ENCODE measurements at places on chromosomes 2 and 18.

DNA sequence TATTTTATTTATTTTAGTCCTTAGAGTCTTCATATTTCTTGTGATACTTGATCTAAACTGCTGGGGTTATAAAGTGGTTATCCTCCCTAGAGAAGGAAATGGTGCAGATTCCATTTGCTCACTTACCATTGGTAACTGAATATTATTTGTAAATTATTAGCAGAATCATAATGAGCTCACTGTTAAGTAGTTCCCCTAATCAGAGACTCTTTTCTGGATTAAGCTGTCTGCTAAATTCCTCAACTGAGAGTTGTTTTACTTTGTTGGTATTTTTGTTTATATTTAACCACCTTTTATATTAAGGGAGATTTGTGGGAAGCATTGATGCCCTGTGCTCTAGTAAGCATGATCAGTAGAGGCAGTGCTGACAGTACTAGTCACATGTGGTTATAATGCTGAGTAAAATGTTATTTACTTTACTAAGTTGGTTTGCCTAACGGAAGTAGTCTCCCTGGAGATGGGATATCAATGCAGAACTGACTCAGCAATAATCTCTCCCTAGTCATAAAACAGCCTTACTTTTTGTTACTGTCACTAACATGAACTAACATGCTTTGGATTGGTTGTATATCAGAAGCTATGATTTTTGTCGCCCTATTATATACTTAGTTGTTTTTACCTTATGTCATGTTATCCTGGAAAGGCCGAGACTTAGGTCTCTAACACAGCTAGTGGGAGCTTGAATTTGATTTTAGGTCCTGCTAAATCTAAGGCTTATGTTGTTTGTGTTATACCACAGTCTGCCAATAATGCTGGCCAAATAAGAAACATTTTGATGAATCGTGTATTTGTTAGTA, 166.7 kb downstream of the MCFD2 start:
- peak; percentile 22 for DNase-seq

DNA sequence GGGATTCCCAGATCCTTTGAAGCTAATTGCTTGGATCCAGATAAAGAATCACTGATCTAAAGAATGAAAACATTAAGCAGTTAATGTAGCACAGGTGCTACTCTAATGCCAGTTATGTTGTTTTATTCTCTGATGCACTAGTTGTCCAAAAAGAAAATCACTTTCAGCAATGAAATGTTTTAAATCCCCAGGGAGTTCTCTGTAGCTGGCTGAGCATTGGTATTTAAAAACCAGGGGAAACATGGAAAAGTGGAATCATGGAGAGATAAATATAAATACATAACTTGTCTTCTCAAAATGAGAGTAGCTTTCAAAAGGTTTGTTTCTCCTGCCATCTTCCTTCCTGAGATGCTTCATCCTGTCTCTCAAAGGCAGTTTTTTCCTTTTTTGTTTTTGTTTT, 37.7 kb downstream of the CD302 start:
- no peak for DNase-seq

DNA sequence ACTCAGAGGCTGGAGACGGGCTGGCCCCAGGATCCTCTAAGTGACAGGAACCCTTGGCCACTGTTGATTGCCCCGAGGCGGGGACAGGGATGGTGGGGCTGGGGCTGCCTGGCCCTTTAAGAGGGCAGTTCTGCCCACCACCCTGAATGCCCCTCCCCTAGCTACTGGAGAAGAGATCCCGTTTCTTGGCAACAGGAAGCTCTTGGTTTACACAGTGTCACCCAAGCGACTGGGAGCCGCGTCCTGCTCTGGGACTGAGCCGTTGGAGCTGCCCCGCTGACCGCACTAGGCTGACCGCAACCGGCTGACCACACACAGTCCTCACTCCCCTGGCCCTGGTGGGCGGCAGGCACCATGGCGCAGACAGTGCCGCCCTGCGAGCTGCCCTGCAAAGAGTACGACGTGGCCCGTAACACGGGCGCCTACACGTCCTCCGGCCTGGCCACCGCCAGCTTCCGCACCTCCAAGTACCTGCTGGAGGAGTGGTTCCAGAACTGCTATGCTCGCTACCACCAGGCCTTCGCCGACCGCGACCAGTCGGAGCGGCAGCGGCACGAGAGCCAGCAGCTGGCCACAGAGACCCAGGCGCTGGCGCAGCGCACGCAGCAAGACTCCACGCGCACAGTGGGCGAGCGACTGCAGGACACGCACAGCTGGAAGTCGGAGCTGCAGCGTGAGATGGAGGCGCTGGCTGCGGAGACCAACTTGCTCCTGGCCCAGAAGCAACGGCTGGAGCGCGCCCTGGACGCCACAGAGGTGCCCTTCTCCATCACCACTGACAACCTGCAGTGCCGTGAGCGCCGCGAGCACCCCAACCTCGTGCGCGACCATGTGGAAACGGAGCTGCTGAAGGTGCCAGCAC, at the start of gene TEKT4:
TEKT4 (plus strand) TSS at position 205 of the 862 bp plus-strand sequence; CDS start at position 355, 150 bp downstream.
- peak; percentile 32 for DNase-seq

DNA sequence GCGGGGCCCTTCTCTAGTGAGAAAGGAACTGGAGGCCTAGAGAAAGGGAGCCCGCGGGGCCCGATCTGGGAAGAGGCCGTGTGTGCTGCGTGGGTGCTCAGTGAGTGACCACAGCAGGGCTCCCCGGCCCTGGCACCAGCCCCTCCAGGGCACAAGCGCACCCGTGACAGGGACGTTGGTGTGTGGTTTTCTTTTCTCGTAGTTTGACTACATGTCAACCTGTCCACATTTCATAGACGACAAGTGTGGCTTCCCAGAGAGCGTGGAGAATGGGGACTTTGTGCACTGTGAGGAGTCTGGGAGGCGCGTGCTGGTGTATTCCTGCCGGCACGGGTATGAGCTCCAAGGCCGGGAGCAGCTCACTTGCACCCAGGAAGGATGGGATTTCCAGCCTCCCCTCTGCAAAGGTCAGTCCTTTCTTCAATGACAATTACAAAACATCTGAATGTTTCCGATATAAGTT, 83.1 kb downstream of the TPO start:
- no peak for DNase-seq

DNA sequence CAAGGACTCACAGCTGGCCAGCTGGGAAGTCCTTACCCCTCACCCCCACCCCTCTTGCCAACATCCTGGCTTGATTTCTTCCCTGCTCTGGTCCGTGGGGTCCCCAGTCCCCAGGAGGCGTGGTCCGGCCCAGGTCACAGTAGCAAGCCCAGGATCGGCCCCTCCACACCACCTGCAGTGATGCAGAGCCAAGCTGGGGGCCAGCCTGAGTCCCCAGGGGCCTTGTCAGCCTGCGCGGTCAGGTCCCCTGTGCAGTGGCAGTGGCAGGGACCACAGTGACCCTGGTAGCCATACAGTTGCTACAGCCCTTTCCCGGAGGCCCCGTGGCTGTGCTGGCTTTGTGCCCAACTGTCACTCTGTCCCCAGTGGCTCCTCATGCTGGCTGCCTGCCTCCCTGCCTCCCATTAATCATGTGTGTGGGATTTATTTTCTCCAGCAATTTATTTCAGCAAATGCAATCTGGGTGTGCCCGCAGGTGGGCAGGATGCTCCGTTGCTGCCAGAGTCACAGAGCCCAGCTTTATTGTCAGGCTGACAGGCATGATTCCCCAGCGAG, 8.8 kb upstream of the PRSS56 start:
- peak; percentile 86 for DNase-seq

GRCh38 chr2:96241227-96241626, 24.6 kb downstream of the TMEM127 start:
- DNase-seq = peak; percentile 22

DNA sequence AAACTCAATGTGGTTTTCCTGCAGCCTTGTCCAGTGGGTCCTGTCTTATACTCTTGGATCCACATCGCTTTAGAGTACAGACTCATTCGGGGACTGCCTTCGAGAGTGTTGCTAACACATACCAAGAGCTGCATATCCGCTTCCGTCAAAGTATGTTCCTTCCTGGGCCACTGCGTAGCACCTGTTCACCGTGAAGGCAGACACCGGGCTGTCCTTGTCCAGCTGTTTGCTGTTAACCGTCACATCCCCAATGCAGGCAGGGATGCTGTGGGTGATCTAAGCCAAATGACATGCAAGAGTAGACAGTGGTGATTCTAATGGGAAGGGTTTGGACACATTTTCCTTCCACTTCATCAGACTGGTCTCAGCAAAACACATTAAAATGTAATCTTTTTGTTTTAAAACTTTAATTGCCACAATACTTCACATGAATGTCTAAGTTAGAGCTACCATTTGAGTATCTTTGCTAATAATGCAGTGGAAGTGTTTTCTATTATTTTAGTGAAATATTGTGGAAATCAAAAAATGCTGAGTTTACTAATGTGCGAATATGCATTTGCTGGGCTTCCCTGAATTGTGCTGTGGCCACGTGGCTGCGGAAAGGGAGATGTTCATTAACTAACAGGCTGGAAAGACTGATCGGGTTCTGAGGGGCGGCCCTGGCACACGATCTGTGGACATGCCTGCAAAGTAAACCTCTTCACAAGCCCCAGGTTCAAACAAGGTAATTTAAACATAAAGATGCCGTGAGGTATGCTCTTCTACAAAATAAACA, 169.1 kb downstream of the LAMA1 start:
- no peak for DNase-seq

DNA sequence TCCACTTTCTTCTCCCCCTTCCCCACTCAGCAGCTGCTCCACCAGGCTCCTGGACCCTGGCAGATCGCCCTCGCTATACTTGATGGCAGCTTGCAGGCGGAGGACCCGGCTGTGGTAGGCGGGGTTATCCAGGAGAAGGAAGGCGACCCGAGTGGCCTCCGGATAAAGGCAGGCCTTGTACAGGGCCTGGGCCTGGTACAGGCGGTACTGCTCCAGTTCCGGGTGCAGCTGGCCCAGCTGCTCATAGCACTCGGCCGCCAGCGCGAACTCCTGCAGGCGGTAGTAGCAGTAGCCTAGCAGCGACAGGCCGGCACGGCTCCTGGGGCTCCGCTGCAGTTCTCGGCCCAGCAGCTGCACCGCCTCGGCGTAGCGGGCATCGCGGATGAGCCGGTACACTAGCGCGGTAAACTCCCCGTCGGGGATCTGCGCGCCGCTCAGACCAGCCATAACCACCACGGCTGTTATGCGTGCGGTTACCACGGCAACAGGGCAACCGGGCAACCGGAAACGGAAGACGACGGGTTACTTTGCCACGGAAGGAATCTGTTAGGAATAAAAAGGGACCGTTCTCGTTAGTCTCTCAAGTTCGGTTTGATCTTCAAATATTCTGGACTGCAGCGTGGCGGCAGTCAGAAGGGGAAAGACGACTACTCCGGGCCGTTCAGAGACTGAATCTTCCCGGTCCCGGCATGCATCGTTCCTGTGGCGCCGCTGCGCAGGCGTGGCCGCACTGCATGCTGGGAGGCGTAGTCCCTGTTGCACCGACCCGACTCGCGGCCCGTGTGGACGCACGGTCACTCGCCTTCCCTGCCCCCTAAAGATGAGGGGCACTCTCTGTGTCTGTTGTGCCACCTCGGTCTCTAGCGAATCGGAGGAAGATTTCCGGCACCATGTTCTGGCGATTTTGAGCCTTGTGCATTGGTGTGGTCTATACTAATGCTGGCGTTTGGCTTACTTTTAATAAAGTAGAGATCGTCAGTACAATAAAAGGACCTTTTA, 226.0 kb downstream of the AGPS start:
- DNase-seq = peak; percentile 95

GRCh38 chr18:32237049-32237448, 47.2 kb downstream of the MEP1B start:
- DNase-seq = no peak

DNA sequence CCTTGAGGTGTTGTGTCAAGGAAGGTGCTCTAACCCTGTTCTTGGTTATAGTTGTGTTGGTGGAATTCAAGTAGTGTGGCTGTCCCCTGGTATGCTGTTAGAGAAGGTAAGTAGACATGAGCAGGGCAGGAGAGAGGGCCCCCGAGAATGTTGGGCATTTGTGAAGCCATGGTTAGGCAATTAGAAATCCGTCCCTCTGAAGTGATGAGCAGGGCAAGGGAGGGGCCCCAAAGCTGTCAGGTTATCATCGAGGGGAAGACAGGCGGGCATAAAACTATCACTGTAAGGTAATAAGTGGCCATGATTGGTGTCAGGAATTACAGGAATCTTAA, 5.2 kb downstream of the XRCC5 start:
- DNase-seq = no peak

- no peak for DNase-seq
These were observed 5.7 kb upstream of the PIK3C3 start for GRCh38 chr18:41949206-41949920.

- peak; percentile 68 for DNase-seq
These were observed 44.5 kb downstream of the COMMD1 start for GRCh38 chr2:61949714-61950560.

- DNase-seq = no peak
These were observed 1971.0 kb upstream of the LRRTM1 start for GRCh38 chr2:82275599-82275998.

DNA sequence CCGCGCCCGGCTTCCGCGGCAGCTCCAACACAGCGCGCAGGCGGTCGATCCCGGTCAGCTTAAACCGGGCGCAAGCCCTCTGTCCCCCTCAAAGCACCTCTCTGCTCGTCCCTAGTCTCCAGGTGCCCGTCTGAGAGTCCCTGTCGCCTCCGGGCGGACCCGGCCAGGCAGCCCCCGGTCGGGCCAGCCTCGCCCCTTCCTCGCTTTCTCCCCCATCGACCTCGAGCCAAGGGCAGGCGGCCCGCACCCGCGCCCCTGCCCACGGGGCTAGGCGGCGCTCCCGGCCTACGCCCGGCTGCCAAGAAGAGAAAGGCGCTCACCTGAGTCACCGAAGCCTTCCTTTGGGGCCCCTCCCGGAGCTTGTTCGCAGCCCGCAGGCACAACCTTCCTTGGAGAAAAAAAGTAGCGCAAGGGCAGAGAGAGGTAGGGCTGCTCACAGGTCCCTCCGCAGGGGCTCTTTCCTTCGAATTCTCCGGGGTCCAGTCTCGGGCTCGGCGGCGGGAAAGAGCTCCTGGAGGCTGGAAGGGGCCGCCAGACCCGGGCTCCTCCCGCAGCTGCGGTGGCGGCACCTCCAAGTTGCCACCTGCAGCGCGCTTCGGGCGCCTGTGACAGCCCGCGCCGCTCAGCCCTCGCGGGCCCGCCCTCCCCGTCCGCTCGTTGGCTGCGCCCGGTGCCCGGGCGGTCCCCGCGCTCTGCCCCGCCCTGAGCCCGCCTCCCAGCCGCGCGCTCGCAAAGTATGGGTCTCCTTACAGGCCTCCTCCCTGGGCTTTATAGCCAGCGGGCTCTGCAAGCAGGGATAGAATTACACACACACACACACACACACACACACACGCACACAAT, 86.5 kb upstream of the EPB41L3 start:
- DNase-seq = peak; percentile 78

Data from NCI-H82 (cell line).